ENCODE measurements at places on chromosomes 1 and 21.

DNA sequence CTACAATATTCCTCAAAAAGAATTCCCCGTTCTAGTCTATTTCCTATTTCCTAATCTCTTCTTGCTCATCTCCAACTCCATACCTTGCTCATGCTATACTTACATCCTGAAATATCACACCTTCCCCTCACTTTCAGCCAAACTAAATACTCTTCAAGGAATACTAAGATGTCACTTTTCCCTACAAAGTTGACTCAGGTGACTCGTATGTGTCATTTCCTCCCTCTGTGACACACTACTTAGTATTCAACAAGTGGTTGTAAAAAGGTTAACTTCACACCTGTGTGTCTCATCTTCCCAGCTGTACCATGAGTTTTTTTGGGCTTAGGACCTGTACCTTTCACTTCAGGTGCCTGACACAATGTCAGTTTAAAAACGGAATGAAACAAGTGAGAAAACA is 81.9 kb upstream of the LBR start:
- no peak for DNase-seq

- no peak for DNase-seq
These were observed 31.1 kb downstream of the TNFRSF8 start for GRCh38 chr1:12094180-12094579.

- DNase-seq, result no peak
These were observed 271.0 kb downstream of the DSCAM start for GRCh38 chr21:40575976-40576375.

DNA sequence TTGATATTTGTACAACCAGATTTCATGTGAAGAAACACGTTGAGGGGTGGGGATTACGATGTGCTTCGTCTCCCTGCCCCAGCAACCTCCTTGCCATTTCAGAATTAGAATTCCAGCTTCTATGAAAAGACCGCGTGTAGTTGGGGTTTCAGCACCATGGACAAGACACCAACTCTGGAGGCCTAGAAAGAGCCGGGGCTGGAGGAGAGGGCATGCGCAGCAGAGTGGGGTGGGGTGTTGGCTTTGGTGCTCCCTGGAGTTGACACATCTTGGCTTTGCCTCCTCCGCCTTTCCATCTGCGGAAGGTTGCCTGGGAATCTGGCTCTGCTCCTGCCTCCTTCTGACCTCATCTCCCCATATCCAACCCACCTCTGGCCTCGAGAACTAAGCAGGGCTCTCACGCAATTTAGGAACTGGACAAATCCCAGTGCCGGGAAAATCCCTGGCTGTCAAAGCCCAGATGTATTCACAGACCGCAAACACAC is 11.8 kb downstream of the HTR6 start:
- DNase-seq, result peak; percentile 21

DNA sequence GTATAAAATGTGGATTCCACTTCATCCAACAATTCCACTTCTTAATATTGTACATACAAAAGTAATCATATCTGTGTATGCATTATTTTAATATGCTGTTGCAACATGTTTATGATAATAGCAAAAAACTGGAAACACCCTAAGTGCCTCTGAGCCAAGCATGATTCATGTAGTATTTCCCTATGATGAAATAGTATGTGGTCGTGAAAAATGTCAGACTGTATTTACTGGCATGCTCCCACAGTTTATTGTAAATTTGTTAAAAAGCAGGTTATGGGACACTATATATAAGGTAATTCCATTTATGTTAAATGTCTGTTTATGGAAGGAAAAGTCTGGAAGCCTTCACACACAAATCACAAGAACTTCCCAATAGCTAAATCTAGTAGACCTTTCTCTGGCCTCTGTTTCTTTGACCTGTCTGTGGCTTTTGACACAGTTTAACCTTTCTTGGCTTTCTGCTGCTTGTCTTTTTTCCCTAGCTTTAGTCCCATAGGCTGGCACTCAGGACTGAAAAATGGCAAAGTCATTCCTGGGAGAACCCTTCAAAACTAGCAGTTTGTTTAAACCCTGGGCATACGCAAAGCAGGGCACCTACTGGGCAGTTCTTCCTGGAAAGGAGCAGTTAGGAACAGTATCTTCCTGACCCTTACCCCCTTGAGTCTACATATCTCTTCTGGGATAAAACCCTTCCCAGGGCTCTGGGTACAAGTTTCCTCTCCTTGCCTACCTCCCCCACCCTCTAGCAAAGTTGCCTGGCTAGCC is 65.4 kb upstream of the ARTN start:
- no peak for DNase-seq

- peak; percentile 4 for DNase-seq
These were observed 69.8 kb downstream of the CR1 start for GRCh38 chr1:207565546-207566468.

- DNase-seq, result no peak
These were observed 597.8 kb downstream of the KIF26B start for GRCh38 chr1:245752561-245752960.

GRCh38 chr1:107817206-107817605 is 147.8 kb downstream of the VAV3 start:
- DNase-seq, result no peak

DNA sequence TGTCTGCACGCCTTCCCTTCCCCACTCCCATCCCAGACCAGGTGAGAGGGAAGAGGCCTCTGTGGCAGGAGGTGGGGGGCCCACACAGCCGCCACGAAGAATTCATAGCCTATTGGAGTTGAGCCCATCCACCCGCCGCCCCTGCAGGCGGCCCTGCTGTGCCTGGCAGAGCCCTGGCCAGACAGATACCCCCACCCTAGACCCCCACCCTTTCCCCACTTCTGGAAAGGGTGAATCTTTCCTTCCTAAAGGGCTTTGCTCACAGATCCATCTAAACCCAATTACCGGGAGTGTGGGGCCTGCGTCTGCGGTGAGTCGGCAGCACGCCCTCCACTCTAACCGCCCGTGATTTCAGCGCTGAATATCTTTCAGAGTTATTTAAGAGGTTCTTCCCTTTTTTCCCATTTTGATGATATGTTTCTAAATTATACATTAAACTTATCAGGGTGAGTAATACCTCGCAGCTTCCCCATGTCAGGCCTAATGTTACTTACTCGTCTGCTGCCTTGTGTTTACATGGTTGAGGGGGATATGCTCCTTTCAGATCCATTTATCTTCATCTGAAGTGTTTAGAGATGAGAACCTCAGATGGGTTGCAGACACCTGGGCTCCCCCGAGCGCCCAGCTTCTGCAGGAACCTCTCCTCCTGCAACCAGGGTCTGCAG is 183.9 kb upstream of the VAMP3 start:
- DNase-seq, result no peak

DNA sequence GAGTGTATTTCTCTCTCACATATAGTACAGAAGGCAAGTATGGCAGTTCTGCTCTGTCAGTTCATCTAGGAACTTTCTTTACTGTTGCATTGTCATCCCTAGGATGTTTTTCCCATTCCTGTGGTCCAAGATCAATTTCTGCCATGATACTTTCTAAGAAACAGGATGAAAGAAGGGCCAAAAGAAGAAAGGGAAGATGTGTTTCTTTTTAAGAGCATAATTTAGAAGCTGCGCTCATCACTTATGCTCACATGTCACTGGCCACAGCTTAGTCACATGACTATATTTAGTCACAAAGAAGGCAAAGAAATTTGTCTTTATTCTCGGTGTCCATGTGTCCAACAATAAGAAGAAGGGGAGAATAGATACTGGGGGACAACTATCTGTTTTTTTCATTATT is 7.0 kb upstream of the MAST2 start:
- no peak for DNase-seq

GRCh38 chr1:78627321-78627720 is 7.1 kb downstream of the IFI44L start:
- no peak for DNase-seq

- no peak for DNase-seq
These were observed 639 bp downstream of the NUP133 start for GRCh38 chr1:229507502-229507901.

DNA sequence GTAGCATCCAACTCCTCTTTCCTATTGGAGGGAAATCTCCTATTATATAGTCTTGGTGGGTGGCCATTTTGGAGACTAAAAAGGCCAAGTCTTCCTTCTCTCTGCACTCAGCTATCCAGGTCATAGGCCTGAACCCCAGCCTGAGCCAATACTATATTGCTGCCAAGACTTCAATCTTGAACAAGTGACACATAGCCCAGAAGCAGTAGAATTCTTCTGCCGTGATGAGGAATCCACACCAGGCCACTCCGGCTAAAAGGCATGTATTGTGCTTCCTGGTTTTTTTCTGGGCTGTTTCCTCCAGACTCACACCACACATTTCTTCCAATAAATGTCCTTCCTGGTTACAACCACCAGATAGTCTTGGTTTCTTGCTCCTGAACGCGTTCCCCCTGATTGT is 43.0 kb downstream of the ATF3 start:
- DNase-seq, result no peak
